Calu3 (cell line): ENCODE measurements at places on chromosomes 1 and 21. TPM values are rescaled to one million over a fixed set of nuclear protein-coding genes. Genes with fewer than 3 reads are reported as not detected.
A peak's percentile ranks its signal among the peaks of the same experiment; 100 is the strongest.

Gene ETNK2
- 4.0 and 5.0 TPM in 2 replicates for total RNA-seq

Gene FCER1G
- total RNA-seq, result not detected in 2 replicates

Gene RIIAD1
- total RNA-seq, result not detected in 2 replicates

Gene CYB561D1
- 9.0 and 9.6 TPM in 2 replicates for total RNA-seq

Gene KPRP
- not detected in 2 replicates for total RNA-seq

Gene TRIM58
- not detected in 2 replicates for total RNA-seq

Gene ADAM30
- not detected in 2 replicates for total RNA-seq

Gene NBPF3
- total RNA-seq, result 6.7 and 6.9 TPM in 2 replicates

Gene SYT6
- not detected in 2 replicates for total RNA-seq

Gene CD1B
- not detected in 2 replicates for total RNA-seq

Gene SPRR1A
- total RNA-seq, result not detected in 2 replicates

DNA sequence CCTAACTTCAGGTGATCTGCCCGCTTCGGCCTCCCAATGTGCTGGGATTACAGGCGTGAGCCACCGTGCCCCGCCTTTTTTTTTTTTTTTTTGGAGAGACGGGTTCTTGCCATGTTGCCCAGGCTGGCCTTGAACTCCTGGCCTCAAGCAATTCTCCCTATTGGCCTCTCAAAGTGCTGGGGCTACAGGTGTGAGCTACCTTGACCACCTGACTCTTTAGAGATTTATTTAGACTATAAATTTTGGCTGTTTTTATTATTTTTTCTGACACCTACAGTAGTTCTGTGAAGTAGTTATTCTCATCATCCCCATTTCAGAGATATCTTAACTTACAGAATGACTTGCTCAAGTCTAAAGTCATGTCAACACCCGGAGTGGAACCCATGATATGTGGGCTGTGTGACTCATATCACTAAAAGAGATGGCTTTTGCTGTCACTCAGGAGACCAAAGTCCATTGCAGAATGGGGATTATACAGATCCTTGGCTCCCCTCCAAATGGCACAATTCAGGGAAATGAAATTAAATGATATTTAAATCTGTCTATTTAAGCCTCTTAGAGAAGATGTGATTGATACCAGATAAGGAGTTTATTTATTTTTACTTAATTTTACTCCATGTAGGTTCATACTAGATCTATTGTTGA lies 93.2 kb downstream of the CTH start:
- H3K27ac ChIP-seq, result no peak overlapping the region
- peak; percentile 16 for DNase-seq
- no peaks in the 10 kb centered on the region for H3K27me3 ChIP-seq
- no peaks in the 10 kb centered on the region for H3K4me1 ChIP-seq

- peaks cover 13% of the 10 kb centered on the region for H3K4me1 ChIP-seq
- no peaks in the 10 kb centered on the region for H3K36me3 ChIP-seq
- no peaks in the 10 kb centered on the region for H3K27me3 ChIP-seq
Observed at GRCh38 chr1:67610450-67610849, 74.6 kb upstream of the GADD45A start.

DNA sequence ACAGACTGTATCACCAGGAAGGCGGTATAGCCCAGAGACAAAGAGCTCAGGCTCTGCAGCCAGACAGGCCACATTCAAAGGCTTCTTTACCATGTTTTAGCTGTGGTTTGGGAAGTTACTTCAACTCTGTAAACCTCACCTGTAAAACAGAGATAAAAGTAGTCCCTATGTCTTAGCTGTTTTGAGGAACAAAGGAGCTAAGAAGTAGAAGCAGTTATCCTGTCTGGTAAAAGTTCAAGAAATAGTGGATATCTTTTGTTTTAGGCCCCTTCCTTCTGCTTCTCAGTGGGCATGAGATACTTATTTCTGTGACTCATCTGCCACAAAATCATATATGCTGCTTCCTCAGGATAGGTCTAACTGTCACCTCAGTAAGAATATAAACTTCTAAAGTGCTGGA lies 6.5 kb downstream of the CD34 start:
- DNase-seq, result no peak
- H3K36me3 ChIP-seq, result no peaks in the 10 kb centered on the region
- H3K27ac ChIP-seq, result no peak overlapping the region
- H3K27me3 ChIP-seq, result peaks cover 2% of the 10 kb centered on the region

GRCh38 chr21:45388611-45389296 lies 16.2 kb upstream of the COL18A1 start:
- no peaks in the 10 kb centered on the region for H3K36me3 ChIP-seq
- no peaks in the 10 kb centered on the region for H3K4me1 ChIP-seq
- peaks cover 21% of the 10 kb centered on the region for H3K27me3 ChIP-seq
- H3K4me3 ChIP-seq, result no peak overlapping the region
- H3K27ac ChIP-seq, result no peak overlapping the region

- peaks cover 31% of the 10 kb centered on the region for H3K27me3 ChIP-seq
- no peak for DNase-seq
- H3K4me1 ChIP-seq, result no peaks in the 10 kb centered on the region
- H3K36me3 ChIP-seq, result no peaks in the 10 kb centered on the region
- no peak overlapping the region for H3K4me3 ChIP-seq
Observed at GRCh38 chr1:20081353-20081810, 11.4 kb downstream of the PLA2G5 start.

- no peaks in the 10 kb centered on the region for H3K4me1 ChIP-seq
- no peak overlapping the region for H3K4me3 ChIP-seq
- no peak overlapping the region for H3K27ac ChIP-seq
- no peaks in the 10 kb centered on the region for H3K27me3 ChIP-seq
Observed at GRCh38 chr21:16789636-16790035, 723.2 kb upstream of the CXADR start.

DNA sequence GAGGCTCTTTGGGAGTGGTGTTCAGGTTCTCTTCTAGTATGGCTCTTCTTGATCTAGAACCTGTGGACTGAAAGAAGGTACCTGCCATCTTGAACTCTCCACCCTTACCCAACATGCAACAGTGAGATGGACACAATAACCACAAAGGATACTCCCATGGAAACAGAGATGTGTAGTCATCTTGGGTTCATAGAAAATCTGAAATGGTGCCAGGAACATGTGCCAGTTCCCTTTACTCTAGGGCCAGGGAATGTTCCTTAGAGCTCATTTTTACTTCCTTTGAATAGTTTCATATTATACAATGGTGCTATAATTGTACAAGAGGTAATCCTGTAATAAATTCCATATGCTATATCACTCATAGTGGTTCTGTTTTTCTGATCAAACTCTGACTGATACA lies 13.2 kb upstream of the SCYL3 start:
- H3K4me3 ChIP-seq, result no peak overlapping the region
- H3K4me1 ChIP-seq, result no peaks in the 10 kb centered on the region
- H3K36me3 ChIP-seq, result no peaks in the 10 kb centered on the region
- no peak overlapping the region for H3K27ac ChIP-seq
- H3K27me3 ChIP-seq, result no peaks in the 10 kb centered on the region

- H3K4me1 ChIP-seq, result peaks cover 26% of the 10 kb centered on the region
- no peak overlapping the region for H3K4me3 ChIP-seq
Observed at GRCh38 chr1:224582041-224582440, 34.1 kb upstream of the CNIH3 start.

DNA sequence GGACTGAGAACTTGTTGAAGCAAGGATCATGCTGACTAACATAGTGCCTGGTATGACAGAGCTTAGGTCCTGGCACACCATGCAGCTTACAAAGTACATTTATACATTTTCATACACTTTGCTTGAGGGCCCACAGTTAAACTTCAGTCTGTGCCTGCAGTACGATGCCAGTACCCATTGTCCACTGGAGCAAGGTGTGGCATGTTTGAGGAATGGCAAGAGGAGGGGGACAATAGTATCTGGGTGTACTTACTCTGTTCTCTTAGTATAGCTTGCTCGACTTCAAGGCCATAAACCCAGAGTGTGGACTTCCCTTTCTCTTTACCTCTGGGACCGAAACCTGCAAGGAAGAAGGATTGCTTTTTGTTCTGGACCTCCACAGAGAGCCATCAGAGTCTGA lies 6.8 kb upstream of the YBX1 start:
- peaks cover 17% of the 10 kb centered on the region for H3K36me3 ChIP-seq
- no peak for DNase-seq
- H3K27ac ChIP-seq, result no peak overlapping the region
- no peaks in the 10 kb centered on the region for H3K27me3 ChIP-seq

- peaks cover 100% of the 10 kb centered on the region for H3K27me3 ChIP-seq
- H3K27ac ChIP-seq, result no peak overlapping the region
- no peak overlapping the region for H3K4me3 ChIP-seq
- no peaks in the 10 kb centered on the region for H3K36me3 ChIP-seq
- DNase-seq, result no peak
- H3K4me1 ChIP-seq, result no peaks in the 10 kb centered on the region
Observed at GRCh38 chr1:18716785-18717678, 86.4 kb downstream of the PAX7 start.

GRCh38 chr1:206686478-206687249 lies 2.0 kb downstream of the MAPKAPK2 start:
- H3K27me3 ChIP-seq, result peaks cover 15% of the 10 kb centered on the region
- H3K4me1 ChIP-seq, result peaks cover 52% of the 10 kb centered on the region
- H3K27ac ChIP-seq, result peak overlapping the region; percentile 81
- H3K36me3 ChIP-seq, result peaks cover 26% of the 10 kb centered on the region

GRCh38 chr1:102790997-102791396 lies 317.3 kb downstream of the COL11A1 start:
- H3K4me3 ChIP-seq, result no peak overlapping the region
- no peak overlapping the region for H3K27ac ChIP-seq
- H3K4me1 ChIP-seq, result no peaks in the 10 kb centered on the region
- DNase-seq, result no peak

- H3K36me3 ChIP-seq, result peaks cover 17% of the 10 kb centered on the region
- peak overlapping the region; percentile 27 for H3K27ac ChIP-seq
- H3K4me1 ChIP-seq, result peaks cover 51% of the 10 kb centered on the region
- no peak for DNase-seq
- no peak overlapping the region for H3K4me3 ChIP-seq
- no peaks in the 10 kb centered on the region for H3K27me3 ChIP-seq
Observed at GRCh38 chr1:94725566-94725965, 94.6 kb upstream of the SLC44A3 start.

GRCh38 chr1:104476126-104476525 lies 726.4 kb downstream of the AMY1C start:
- H3K4me1 ChIP-seq, result no peaks in the 10 kb centered on the region
- H3K36me3 ChIP-seq, result no peaks in the 10 kb centered on the region
- no peak overlapping the region for H3K27ac ChIP-seq
- no peak overlapping the region for H3K4me3 ChIP-seq

DNA sequence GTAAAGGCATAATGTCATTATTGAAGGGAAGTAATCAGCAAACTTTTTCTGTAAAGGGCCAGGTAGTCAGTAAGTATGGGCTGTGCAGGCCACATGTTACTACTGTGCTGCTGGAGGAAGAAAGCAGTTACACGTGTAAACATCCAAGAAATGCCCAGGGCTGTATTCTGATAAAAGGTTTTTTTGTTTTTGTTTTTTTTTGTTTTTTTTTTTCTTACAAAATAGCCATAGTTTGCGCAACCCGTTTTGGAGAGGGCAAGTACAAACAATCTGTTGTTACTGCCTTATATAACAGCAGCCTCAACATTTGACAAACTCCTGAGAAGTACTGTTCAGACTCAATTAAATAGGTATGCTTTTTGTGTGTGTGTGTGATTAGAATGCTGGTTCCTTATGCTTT lies 26.7 kb upstream of the MTMR11 start:
- H3K4me1 ChIP-seq, result no peaks in the 10 kb centered on the region
- H3K27me3 ChIP-seq, result no peaks in the 10 kb centered on the region
- peaks cover 61% of the 10 kb centered on the region for H3K36me3 ChIP-seq
- H3K27ac ChIP-seq, result no peak overlapping the region
- no peak for DNase-seq

DNA sequence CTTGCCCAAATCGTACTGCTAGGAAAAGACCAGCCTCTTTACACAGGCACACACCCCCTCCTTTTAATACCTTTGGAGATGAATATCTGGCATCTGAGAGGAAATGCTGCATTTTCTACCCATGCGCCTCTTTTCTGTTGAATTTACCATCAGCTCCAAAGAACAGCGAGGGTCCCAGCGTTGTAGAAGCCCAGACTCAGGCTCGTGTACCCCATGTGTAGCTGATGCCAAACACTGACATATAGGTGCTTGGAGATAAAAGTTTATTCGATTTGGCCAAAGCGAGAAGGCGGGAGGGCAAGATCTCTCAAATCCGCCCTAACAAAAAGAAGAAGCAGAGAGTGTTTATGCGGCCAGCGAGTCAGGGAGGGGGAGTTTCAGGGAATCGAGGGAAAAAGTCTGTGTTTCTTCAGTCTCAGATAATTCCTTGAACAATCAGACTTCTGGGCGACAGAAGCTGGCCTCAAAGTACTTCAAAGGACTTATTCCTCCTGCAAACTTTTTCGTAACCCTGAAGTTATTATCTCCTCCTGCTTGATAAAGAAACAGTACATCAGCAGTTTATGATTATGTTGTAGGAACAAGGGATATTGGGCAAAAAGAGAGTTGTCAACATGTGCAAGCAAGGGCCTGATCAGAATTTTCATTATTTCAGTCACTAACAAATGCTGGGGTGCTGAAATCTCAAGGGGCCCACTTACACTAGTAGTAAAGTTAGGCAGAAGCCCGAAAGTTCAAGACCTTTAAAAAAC lies 642 bp upstream of the CREG1 start:
- no peak for DNase-seq
- peaks cover 20% of the 10 kb centered on the region for H3K4me1 ChIP-seq
- no peaks in the 10 kb centered on the region for H3K27me3 ChIP-seq
- peak overlapping the region; percentile 77 for H3K4me3 ChIP-seq
- H3K36me3 ChIP-seq, result peaks cover 20% of the 10 kb centered on the region
- H3K27ac ChIP-seq, result peak overlapping the region; percentile 46

GRCh38 chr1:67683316-67683715 lies 1.7 kb upstream of the GADD45A start:
- peak overlapping the region; percentile 96 for H3K4me3 ChIP-seq
- H3K4me1 ChIP-seq, result peaks cover 32% of the 10 kb centered on the region
- peak overlapping the region; percentile 89 for H3K27ac ChIP-seq
- DNase-seq, result no peak

GRCh38 chr21:31334648-31335121 lies 9.4 kb downstream of the TIAM1 start:
- H3K4me1 ChIP-seq, result peaks cover 16% of the 10 kb centered on the region
- no peaks in the 10 kb centered on the region for H3K27me3 ChIP-seq
- no peak for DNase-seq
- H3K36me3 ChIP-seq, result no peaks in the 10 kb centered on the region

- H3K27ac ChIP-seq, result no peak overlapping the region
- H3K4me1 ChIP-seq, result no peaks in the 10 kb centered on the region
- no peak for DNase-seq
Observed at GRCh38 chr1:156821801-156822200, 5.2 kb upstream of the SH2D2A start.

- peaks cover 9% of the 10 kb centered on the region for H3K36me3 ChIP-seq
- peak; percentile 28 for DNase-seq
- H3K27ac ChIP-seq, result peak overlapping the region; percentile 84
- peaks cover 38% of the 10 kb centered on the region for H3K4me1 ChIP-seq
- H3K27me3 ChIP-seq, result no peaks in the 10 kb centered on the region
Observed at GRCh38 chr1:198122693-198123092, 34.1 kb upstream of the NEK7 start.

GRCh38 chr1:84298684-84299535 lies 2.6 kb upstream of the SAMD13 start:
- H3K4me1 ChIP-seq, result peaks cover 46% of the 10 kb centered on the region
- H3K27ac ChIP-seq, result peak overlapping the region; percentile 87
- peak; percentile 50 for DNase-seq
- no peaks in the 10 kb centered on the region for H3K27me3 ChIP-seq

DNA sequence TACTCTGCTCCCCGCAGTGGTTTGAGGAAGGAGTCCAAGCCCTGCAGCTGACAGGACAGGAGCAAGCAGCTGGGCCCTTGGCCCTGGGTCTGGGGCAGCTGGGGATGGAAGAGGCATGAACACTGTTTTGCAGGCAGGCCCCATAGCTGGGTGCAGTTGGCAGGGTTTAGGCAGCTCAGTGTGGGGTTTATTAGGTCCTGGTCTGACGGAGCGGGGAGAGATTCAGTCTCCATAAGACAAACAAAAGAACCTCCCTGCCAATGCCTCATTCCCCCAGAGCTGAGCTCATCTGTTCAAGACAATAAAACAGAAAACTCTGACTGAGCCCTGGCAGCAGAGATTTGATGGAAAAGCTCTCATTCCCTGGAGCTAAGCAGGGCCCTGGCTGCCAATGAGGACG lies 37.3 kb downstream of the OLFML2B start:
- H3K4me1 ChIP-seq, result no peaks in the 10 kb centered on the region
- no peak for DNase-seq
- H3K27me3 ChIP-seq, result peaks cover 78% of the 10 kb centered on the region
- H3K36me3 ChIP-seq, result no peaks in the 10 kb centered on the region
- H3K27ac ChIP-seq, result no peak overlapping the region
